Activated B cell treated with CpG ODN at 0.5 μM for 24 hours (primary cell): ENCODE measurements at places on chromosomes 1 and 21. TPM values are rescaled to one million over a fixed set of nuclear protein-coding genes. Genes with fewer than 3 reads are reported as not detected.

DNA sequence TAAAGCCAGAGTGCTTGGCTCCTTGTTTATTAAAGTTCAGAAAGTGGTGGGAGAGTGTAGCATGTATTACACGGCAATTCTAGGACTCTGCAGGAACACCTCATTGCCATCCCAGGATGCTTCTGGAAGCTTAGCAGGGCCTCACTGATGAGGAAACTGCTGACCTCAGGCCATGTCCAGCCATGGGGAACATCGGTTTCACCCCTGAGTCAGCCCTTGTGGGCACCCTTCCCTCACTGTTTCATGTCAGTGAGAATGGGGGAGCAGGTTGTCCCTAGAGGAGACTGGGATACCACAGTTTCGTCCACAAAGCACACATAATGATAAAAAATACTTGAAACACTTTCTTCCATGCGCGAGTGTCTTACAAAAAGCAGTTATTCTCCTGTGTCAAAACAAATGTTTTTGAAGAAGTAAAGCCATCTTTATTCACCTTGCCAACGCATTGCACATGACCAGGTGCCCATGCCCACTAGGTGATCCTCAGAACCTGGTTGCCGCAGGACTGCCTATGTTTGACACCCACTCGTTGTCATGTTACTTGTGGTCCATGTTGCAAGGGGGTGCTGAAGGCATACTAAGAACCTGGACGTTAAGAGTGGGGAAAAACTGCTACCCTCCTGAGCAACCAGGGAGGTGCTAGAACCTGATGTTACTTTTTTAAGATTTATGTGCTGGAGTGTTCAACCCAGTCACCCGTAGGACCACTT lies 41.2 kb upstream of the TTC22 start:
- DNase-seq: no peak

Gene SLC37A1
- 39.8 and 47.9 TPM in 2 replicates for total RNA-seq

Gene S100A2
- total RNA-seq: 2.0 and 4.4 TPM in 2 replicates

Gene GJA5
- total RNA-seq: not detected in 2 replicates

- no peak for DNase-seq
Observed at GRCh38 chr1:56584910-56585528, 5.7 kb upstream of the PLPP3 start.

GRCh38 chr1:29441916-29442668 lies 205.8 kb downstream of the PTPRU start:
- DNase-seq: no peak

Gene SH2D1B
- not detected in 2 replicates for total RNA-seq
